CD4-positive, alpha-beta T cell (primary cell): ENCODE measurements at places on chromosomes 1 and 21. TPM values are rescaled to one million over a fixed set of nuclear protein-coding genes. Genes with fewer than 3 reads are reported as not detected.

DNA sequence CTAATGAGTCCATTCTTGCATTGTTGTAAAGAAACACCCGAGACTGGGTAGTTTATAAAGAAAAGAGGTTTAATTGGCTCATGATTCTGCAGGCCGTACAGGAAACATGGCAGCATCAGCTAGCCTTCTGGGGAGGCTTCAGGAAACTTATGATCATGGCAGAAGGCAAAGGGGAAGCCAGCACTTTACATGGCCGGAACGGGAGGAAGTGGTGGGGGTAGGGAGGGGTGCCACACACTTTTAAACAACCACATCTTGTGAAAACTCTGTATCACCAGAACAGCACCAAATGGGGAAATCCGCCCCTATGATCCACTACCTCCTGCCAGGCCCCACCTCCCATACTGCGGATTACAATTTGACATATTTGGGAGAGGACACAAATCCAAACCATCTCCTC lies 43.9 kb downstream of the NOS1AP start:
- no peak for DNase-seq
- no peak overlapping the region for H3K27ac ChIP-seq
- no peak overlapping the region for H3K4me3 ChIP-seq
- peaks cover 3% of the 10 kb centered on the region for H3K27me3 ChIP-seq

DNA sequence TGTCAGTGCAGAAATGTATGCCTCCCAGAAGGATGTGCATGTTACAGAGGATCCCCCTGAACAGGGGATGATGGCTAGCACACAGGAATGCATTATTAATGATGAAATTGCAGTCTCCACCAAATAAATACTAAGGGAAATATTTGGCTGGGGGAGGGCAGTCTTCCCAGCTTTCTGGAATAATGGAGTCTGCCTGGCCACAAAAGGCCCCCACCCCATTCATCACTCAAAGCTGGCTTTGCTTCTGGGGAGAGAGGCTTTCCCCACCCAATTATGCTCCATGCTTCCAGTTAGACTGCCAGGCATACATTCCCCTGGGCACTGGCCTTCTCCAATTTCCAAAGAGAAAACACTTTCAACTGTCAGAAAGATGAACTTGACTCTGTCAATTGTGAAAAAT lies 302.7 kb downstream of the SIPA1L2 start:
- no peak for DNase-seq
- no peak overlapping the region for H3K27ac ChIP-seq
- H3K27me3 ChIP-seq = no peaks in the 10 kb centered on the region
- no peaks in the 10 kb centered on the region for H3K36me3 ChIP-seq
- H3K4me1 ChIP-seq = no peaks in the 10 kb centered on the region

DNA sequence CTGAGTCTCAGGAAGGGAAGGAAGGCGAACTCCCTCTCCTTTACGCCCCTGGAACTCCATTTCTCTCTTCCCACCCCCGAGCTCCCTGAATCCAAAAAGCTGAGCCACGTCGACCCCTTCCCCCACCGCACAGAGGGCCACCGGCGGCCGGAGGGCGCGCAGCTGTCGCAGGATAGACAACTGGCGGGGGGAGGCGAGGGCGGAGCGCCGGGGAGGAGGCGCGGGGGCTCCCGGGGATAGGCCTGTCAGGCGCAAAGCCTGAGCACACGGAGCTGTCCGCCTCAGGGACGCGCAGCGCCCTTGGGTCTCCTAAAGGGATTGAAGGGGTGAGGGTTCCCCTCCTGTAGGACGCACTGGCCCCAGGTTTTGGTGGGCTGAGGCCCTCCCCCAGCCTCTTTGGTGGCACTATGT lies 752 bp upstream of the ACTA1 start:
- peaks cover 61% of the 10 kb centered on the region for H3K27me3 ChIP-seq
- no peaks in the 10 kb centered on the region for H3K36me3 ChIP-seq
- H3K27ac ChIP-seq = no peak overlapping the region
- no peak overlapping the region for H3K4me3 ChIP-seq
- no peak for DNase-seq

- H3K27me3 ChIP-seq = no peaks in the 10 kb centered on the region
- H3K36me3 ChIP-seq = peaks cover 6% of the 10 kb centered on the region
- H3K4me3 ChIP-seq = peak within 1 kb of the TSS; percentile 85
- peaks cover 69% of the 10 kb centered on the region for H3K4me1 ChIP-seq
- peak; percentile 28 for DNase-seq
- H3K27ac ChIP-seq = peak within 1 kb of the TSS; percentile 83
Measured at GRCh38 chr1:21289700-21290545, at the start of gene ECE1. Gene ECE1, minus strand, starts transcription at chr1:21290463. Its CDS starts 49 bp downstream, at chr1:21290414.

GRCh38 chr1:39268112-39268581 lies 63.7 kb downstream of the MACF1 start:
- peak overlapping the region; percentile 2 for H3K4me3 ChIP-seq
- no peaks in the 10 kb centered on the region for H3K27me3 ChIP-seq
- H3K4me1 ChIP-seq = peaks cover 40% of the 10 kb centered on the region
- peak; percentile 51 for DNase-seq

DNA sequence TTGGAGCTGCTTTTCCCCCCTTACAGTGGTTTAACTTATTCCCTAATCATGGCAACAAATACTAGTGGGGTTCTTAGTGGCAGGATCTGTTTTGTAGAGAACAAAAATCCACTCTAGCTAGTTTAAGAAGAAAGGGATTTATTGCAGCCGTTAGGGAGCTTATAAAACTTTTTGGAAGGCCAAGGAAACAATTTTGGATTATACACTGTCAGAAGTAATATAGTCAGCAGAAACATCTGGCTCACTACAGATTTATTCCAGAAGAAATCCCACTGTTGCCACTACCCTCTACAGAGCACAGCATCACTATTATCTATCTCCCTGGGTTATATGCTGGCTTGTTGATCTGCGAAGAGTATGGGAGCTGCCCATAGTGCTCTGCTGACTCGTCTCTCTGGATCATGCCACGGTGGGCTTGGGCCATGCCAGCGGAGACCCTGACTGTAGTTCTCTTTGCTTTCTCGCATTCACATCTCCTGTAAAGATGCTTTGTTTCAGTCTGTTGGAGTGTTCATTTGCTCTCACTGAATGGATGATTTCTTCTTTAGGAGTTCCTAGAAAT lies 107.5 kb downstream of the ODF2L start:
- DNase-seq = no peak
- H3K36me3 ChIP-seq = no peaks in the 10 kb centered on the region
- no peaks in the 10 kb centered on the region for H3K4me1 ChIP-seq
- no peak overlapping the region for H3K4me3 ChIP-seq
- no peaks in the 10 kb centered on the region for H3K27me3 ChIP-seq

DNA sequence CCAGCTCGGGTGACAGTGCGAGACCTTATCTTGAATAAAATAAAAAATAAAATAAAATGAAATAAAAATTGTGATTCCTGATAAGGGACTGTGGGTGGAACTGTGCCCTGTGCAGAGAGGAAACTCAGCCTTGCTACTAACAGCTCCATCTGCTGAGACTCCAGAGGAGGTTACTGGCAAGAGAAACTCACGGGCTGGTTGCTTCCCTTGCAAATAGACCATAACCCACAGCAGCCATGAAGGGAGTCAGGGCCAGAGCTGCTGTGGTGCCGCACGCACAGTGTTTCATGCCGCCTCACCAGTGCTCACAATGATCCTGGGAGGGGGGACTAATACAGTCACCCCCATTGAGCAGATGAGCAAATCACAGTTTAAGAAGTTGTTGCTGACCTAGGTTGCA lies 13.7 kb downstream of the ZBTB17 start:
- no peak overlapping the region for H3K27ac ChIP-seq
- H3K4me3 ChIP-seq = no peak overlapping the region
- no peaks in the 10 kb centered on the region for H3K27me3 ChIP-seq
- H3K4me1 ChIP-seq = peaks cover 44% of the 10 kb centered on the region

GRCh38 chr1:110083866-110084226 lies 13.4 kb upstream of the ALX3 start:
- no peak overlapping the region for H3K27ac ChIP-seq
- H3K4me1 ChIP-seq = peaks cover 21% of the 10 kb centered on the region
- no peak for DNase-seq
- H3K4me3 ChIP-seq = peak overlapping the region; percentile 64

- H3K27ac ChIP-seq = no peak overlapping the region
- no peak for DNase-seq
- H3K4me1 ChIP-seq = no peaks in the 10 kb centered on the region
- H3K36me3 ChIP-seq = no peaks in the 10 kb centered on the region
- H3K27me3 ChIP-seq = no peaks in the 10 kb centered on the region
Measured at GRCh38 chr1:82108843-82109242, 308.1 kb downstream of the ADGRL2 start.

GRCh38 chr1:25695771-25696311 lies 79.2 kb downstream of the MAN1C1 start:
- no peak overlapping the region for H3K4me3 ChIP-seq
- DNase-seq = no peak
- H3K27ac ChIP-seq = no peak overlapping the region

- H3K4me3 ChIP-seq = no peak overlapping the region
- no peaks in the 10 kb centered on the region for H3K27me3 ChIP-seq
Measured at GRCh38 chr1:188958461-188959115, 1519.1 kb downstream of the BRINP3 start.

DNA sequence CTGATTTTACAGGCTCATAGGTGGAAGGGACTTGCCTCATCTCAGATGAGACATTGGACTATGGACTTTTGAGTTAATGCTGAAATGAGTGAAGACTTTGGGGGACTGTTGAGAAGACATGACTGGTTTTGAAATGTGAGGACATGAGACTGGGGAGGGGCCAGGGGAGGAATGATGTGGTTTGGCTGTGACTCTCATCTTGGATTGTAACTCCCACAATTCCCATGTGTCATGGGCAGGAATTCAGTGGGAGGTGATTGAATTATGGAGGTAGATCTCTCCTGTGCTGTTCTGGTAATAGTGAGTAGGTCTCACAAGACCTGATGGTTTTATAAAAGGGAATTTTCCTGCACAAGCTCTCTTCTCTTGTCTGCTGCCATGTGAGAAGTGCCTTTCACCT lies 20.8 kb downstream of the SCYL3 start:
- H3K4me3 ChIP-seq = no peak overlapping the region
- H3K27me3 ChIP-seq = no peaks in the 10 kb centered on the region
- no peak overlapping the region for H3K27ac ChIP-seq
- H3K4me1 ChIP-seq = no peaks in the 10 kb centered on the region

DNA sequence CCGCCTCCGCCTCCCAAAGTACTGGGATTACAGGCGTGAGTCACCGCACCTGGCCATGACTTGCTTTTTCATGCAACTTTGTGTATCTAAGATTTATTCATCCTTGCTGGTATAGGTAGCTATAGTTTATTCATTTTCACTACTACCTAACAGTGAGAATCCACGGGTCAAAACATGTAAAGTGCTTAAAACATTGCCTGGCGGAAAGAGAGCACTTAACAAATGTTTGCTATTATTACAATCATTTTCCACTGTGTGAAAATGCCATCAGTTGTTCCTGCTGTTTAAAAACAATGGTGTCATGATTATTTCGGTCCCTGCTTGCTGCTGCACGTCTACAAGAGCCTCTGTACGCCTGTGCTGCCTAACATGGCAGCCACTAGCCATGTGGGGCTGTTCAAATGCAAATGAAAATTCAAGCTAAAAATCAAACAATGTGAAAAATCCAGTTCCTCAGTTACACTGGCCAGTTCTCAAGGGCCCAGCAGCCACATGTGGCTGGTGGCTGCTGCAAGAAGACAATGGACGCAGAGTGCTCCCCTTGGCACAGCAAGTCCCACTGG lies 65.1 kb downstream of the CLSTN1 start:
- H3K4me1 ChIP-seq = no peaks in the 10 kb centered on the region
- DNase-seq = no peak
- H3K27ac ChIP-seq = no peak overlapping the region
- H3K36me3 ChIP-seq = peaks cover 5% of the 10 kb centered on the region
- no peaks in the 10 kb centered on the region for H3K27me3 ChIP-seq

GRCh38 chr1:74053407-74053806 lies 144.6 kb downstream of the LRRIQ3 start:
- no peaks in the 10 kb centered on the region for H3K36me3 ChIP-seq
- no peaks in the 10 kb centered on the region for H3K27me3 ChIP-seq
- H3K4me3 ChIP-seq = no peak overlapping the region
- no peak overlapping the region for H3K27ac ChIP-seq
- H3K4me1 ChIP-seq = no peaks in the 10 kb centered on the region

GRCh38 chr1:210607361-210607760 lies 278.7 kb downstream of the HHAT start:
- no peak overlapping the region for H3K27ac ChIP-seq
- no peak for DNase-seq
- H3K4me1 ChIP-seq = no peaks in the 10 kb centered on the region
- no peak overlapping the region for H3K4me3 ChIP-seq

GRCh38 chr1:99763956-99764355 lies 2.5 kb downstream of the FRRS1 start:
- H3K27ac ChIP-seq = no peak overlapping the region
- H3K4me3 ChIP-seq = no peak overlapping the region
- H3K4me1 ChIP-seq = peaks cover 2% of the 10 kb centered on the region
- H3K27me3 ChIP-seq = no peaks in the 10 kb centered on the region
- H3K36me3 ChIP-seq = no peaks in the 10 kb centered on the region

DNA sequence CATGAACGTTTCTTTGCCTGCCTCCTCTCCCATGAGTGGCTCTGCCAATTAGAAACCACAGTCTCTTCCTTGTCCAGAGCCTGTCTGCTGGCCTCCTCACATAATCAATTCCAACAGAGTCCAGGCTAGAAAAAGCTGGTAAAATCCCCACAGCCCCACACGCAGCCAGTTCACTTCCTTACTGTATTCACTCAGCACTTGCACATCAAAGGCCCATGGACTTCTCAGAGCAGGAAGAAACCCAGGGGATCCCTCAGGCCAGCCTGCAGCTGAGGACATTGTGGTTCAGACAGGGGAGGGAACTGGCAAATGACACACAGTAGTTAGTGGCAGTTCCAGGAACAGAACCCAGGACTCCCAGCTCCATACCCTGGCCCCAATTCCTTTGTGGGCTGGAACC lies 171.6 kb upstream of the EDN2 start:
- peaks cover 52% of the 10 kb centered on the region for H3K4me1 ChIP-seq
- H3K27ac ChIP-seq = no peak overlapping the region
- H3K4me3 ChIP-seq = no peak overlapping the region
- H3K27me3 ChIP-seq = no peaks in the 10 kb centered on the region
- no peak for DNase-seq

DNA sequence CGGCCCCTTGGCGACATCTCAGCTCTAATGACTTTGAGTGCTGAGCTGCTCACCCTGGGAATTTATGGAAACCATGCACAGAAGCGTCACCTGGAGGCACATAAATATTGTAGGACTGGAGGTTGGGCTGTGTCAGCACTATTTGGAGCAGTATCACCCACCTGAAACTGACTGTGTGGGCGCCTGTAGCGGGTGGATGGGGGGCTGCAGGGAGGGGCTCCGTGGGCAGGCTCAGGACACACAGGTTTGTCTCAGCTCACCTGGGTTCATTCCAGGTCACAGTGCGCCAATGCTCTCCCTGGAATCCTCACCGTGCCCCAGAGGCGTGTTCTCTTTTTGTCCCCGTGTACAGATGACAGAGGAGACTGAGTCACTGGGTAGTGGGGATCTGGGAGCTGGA lies 74.8 kb upstream of the ACTL8 start:
- no peak for DNase-seq
- no peaks in the 10 kb centered on the region for H3K27me3 ChIP-seq
- H3K27ac ChIP-seq = no peak overlapping the region
- H3K4me1 ChIP-seq = no peaks in the 10 kb centered on the region

GRCh38 chr1:192737306-192737705 lies 71.5 kb upstream of the RGS2 start:
- no peak overlapping the region for H3K4me3 ChIP-seq
- H3K4me1 ChIP-seq = no peaks in the 10 kb centered on the region
- no peak overlapping the region for H3K27ac ChIP-seq
- H3K36me3 ChIP-seq = no peaks in the 10 kb centered on the region
- no peak for DNase-seq
- H3K27me3 ChIP-seq = no peaks in the 10 kb centered on the region

The OR2M2 gene
- total RNA-seq = not detected

The PTPN7 gene
- total RNA-seq = 144 TPM

The NTRK1 gene
- total RNA-seq = 0.52 TPM

The FCRL1 gene
- 0.98 TPM for total RNA-seq

The PTCH2 gene
- total RNA-seq = 1.2 TPM

The ZZZ3 gene
- total RNA-seq = 36.9 TPM

The HAX1 gene
- 57.5 TPM for total RNA-seq

The TSTD1 gene
- 40.3 TPM for total RNA-seq

The IFNLR1 gene
- total RNA-seq = 1.3 TPM

The LRRC8C gene
- 30.2 TPM for total RNA-seq
